ENCODE measurements at places on chromosomes 1 and 21.

DNA sequence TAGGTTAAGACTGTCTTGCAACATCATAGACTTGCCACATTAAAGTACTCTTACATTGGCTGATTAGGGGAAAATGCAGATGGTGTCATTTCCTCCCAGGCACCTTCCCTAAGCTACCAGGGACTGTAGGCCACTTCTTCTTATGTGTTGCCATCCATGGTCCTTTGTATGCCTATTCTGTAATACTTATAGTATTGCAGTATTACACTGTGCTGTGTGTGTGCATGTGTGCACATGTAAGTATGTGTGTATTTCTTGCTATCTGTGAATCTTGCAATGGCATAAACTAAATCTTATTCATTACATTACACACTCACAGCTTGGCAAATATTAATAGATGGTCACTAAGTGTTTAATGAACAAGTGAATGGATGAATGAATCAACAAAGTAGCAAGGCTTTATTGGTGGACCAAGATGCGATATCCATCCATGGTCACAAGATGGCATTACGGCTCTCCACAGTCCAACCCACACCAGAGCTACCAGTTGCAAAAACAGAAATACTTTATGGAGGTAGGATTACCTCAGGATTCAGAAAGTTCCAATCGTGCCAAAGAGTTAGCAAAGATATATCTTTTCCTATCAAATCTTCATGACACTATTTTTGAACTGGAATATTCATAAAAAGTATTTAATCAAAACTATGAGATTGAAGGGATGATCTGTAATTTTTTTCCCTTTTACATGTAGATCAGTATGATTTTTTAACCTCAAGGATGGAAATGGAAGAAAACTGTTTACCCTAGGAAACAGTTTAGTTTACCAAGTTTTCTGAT is 160.2 kb downstream of the DENND1B start:
- DNase-seq = peak; percentile 1

GRCh38 chr1:97864615-97865014 is 56.2 kb downstream of the DPYD start:
- no peak for DNase-seq

DNA sequence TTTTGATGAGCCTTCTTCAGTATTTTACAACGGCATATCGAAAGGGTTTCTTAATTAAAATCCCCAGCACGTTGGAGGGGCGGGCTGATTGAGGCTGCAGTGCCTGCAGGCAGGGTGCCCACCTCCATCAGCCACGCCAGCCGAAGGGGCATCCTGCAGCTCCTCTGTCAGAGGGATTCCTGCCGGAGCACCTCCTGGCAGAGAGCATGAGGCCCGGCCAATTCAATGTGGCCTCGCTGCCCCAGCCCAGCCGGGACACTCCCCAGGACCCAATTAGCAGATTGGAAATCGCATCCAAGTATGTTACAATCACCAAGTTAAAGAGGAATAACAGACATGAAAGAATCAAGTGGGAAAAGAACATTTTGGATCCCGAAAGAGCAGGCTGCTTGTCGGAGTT is 216.6 kb downstream of the ST6GALNAC3 start:
- no peak for DNase-seq

DNA sequence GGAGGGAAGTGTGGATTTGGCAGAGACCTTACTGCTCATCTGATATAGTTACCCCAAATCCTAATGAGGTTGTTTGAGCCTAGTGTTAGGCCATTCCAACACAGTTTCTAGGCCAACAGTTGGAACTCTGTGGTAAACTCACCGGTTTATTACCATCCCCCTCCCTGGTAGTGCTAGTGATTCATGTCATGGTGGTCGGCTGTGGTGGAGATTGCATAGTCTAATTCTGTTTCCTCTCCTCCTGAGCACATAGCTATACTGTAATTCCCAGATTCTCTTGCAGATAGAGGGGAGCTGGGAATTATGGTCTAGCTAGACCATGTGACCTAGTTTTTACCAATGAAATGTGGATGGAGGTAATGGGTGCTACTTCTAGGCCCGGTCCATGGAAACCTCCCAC is 123.7 kb upstream of the KIF26B start:
- no peak for DNase-seq

GRCh38 chr21:16740511-16740910 is 772.3 kb upstream of the CXADR start:
- no peak for DNase-seq
